ENCODE measurements at places on chromosomes 5 and 9.

GRCh38 chr9:16345902-16346301 is 524.6 kb downstream of the BNC2 start:
- no peak for DNase-seq

- no peak for DNase-seq
Measured at GRCh38 chr9:92711844-92712243, 41.9 kb upstream of the IPPK start.

- no peak for DNase-seq
Measured at GRCh38 chr5:35618781-35619180, 1.1 kb downstream of the SPEF2 start.

GRCh38 chr5:158139161-158139560 is 280.2 kb upstream of the CLINT1 start:
- DNase-seq: no peak

DNA sequence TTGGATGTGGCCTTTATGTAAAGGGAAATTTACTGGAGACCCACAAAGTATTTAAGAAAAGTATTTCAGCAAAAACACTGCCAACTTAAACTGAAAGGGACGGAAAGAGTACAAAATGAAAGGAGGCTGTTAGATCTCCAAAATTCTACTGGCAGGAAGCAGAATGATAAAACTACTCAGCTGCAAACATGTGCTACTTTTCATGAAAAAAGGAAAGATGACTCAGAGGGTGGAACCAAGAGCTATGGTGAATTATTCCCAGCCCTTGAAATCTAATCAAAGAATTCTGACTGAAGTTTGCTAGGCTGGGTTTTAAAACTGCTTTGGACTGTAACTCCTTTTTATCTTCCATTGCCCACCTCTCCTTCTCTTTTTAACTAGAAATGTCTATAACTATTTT is 58.6 kb upstream of the ZBED3 start:
- no peak for DNase-seq

DNA sequence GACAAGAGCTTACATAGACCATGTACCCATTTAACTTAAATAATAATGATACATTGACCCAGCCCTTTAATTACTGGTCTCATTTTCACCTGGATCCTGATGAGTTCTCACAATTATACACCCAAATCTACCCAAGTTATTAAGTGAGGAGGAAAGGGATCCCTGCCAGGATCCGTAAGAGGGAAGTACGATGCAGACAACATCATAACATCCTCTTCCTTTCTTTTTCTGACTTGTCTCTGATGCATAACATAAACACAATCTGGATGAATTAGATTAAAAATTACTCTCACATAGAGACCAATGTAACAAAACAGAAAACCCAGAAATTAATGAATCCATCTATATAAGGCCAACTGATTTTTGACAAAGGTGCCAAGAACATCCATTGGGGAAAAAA is 17.0 kb downstream of the MARCHF3 start:
- no peak for DNase-seq

DNA sequence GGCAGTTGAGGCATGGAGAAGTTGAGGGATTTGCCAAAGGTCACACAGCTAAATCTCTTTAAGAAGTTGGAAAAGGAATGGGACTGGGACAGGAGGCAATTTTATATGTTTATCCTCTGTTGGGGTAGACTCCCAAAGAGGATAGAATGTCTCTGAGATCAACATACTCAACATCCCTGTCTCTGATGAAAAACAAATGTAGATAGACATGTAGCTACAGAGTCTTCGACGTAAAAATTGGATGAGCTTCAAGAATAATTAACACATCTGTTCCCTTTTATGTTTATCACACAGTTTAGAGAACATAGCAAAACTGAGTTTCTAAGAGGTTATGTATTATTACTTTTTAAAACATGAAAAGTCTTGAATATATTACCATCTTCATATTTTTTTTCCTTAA is 204.6 kb upstream of the CD180 start:
- no peak for DNase-seq

DNA sequence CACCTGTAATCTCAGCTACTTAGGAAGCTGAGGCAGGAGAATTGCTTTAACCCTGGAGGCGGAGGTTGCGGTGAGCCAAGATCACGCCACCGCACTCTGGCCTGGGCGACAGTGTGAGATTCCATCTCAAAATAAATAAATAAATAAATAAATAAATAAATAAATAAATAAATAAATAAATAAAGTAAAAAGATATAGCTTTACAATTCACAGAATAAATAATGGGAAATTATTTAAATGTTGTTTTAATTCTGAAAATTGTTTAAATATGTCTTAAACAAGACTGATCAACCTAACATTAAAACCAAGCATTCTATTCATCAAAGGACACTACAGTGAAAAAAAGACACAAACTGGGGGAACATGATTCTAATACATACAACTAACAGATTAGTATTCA is 357.1 kb downstream of the CTNND2 start:
- DNase-seq: no peak

DNA sequence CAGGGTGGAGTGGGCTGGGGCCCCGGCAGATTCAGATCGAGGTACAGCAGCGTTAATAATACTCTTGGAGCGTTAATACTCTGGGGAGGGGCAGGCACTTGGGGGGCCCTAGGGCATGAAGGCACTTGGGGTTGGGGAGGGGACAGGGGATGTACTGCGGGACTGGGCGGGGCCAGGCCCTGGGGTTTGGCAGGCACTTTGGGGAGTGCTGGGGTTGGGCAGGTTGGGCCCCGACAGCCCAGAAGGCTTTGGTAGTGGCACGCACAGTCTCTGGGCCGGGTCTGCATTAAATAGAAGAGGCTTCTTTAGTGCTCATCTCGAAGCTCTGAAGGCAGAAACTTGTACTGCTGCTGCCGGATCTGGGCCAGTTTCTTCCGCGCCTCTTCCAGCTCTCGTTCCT is 7.8 kb upstream of the TPM2 start:
- no peak for DNase-seq

DNA sequence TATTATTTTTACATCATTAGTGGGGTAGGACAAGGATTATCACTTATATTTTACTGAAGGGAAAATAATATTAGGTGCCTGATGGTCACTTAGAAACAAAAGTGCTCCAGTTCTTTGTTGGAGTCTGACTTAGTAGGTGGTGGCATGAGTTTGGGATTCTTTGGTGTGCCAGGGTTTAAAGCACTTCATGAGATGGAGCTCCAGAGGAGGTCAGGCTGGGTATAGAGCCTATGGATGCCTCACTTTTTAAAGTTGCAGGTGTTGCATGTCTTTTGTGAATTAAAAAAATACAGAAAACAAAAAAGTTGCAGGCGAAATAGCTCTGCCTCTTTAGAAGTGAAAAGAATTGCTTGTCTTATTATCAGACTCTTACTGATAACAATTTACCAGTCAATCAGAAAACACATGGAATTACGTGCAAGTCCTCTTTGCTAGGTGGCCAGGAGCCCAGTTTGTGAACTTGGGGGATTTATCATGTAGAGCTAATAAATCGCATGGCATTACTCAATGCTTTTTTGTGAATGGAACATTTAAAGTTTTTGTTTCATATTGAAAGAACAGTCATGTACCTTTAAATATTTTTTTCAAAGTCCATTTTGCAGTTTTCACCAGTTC is 1.6 kb downstream of the ITK start:
- DNase-seq: no peak

GRCh38 chr9:130934702-130935647 is 4.1 kb downstream of the FIBCD1 start:
- no peak for DNase-seq

DNA sequence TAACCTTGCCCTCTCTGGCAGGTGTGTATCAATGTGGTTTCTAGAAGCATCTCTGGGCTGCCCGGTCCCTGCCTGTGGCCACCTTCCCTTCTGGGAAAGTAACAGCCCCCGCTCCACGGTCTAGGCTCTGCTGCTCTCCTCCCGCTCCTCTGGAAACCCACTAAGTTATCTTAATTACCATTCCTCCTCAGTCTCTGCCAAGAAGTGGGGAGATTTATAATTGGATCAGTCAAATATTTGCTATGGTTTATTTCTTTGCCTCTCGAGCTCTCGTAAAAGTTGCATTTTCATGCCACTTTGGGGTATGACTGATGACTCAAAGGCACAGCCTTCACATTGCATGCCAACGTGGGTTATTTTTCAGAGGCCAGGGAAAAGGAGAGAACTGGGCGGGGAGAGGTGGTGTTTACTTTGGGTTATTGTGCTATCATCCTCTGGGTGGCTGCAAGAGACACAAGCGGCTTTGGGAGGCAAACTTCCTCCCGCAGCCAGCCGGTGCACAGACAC is 205.3 kb upstream of the WWC1 start:
- DNase-seq: no peak

DNA sequence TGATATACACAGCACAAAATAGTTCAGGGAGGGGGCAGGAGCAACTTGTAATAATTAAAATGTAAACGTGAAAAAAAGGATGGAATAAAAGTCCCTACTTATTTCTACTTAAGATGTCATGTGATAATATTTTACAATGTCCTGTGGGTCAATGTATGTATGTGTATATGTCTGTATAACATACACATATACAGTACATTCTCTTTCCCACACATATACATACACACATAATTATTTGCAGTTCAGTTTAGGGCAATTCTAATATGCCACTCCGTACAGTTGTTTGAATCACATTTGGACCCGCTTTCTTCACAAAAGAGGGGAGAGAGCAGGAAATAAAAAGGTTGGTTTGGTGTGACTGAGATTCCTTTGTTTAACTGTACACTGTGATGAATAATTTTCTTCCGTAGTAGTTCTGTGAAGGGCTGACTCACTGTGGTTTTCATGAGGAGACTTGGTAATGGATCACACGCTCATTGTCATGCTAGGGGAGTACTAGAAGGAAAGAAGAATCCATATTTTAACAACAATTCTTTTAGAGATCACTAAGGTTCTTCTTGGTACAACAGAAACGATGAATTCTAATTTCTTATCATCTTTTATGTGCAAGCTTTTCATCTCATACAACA is 26.2 kb upstream of the ACOT12 start:
- no peak for DNase-seq

DNA sequence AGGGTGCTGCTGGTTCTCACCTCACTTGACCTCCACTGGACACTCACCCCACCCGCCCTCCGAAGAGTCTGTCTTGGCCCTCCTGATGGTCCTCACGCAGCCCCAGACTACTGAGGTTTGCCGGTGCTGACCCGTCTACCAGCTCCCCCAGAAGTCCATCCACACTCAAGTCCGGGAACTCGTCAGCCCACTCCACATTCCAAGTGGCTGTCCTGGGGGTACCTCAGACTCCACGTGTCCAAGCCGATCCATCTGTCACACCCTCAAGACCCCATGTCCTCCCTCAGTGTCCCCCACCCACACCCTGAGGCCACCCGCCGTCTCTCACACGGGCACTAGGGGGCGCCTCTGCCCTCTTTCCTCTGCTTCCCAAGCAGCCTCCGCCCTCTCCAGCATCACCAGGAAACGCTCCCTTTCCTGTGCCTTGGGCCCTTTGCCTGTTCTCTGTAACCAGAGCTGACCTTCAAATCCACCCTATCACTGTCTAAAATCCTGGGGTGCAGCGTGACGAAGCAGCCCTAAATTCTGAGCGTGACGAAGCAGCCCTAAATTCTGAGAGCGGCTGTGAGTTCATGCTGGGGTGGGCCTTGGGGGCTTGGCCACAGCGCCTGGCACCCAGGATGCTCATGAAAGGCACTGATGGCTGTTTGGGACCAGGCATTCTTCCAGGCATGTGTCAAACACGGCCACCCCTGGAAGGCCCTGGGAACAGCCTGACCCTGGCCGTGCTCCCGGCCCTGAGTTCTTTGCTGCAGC is 95.7 kb downstream of the KCNT1 start:
- no peak for DNase-seq

GRCh38 chr9:26773056-26773455 is 119.5 kb downstream of the CAAP1 start:
- DNase-seq: no peak

DNA sequence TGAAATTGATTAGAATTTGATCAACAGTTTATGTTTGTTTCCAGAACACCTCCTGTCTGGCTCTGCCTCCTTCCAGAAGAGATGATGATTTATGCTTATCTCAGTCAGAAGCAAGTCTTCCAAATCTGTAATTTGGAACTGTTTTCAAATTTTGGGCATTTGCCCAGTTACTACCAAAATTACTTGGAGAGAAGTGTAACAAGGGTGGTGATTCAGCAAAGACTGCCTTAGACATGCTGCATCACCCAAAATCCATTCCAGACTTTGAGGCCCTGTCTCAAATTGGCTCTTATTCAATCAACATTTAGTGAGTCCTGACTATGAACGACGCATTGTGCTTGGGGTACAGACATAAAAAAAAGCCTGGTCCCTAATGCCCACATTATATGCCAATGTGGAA is 89.4 kb downstream of the SH3TC2 start:
- DNase-seq: no peak

DNA sequence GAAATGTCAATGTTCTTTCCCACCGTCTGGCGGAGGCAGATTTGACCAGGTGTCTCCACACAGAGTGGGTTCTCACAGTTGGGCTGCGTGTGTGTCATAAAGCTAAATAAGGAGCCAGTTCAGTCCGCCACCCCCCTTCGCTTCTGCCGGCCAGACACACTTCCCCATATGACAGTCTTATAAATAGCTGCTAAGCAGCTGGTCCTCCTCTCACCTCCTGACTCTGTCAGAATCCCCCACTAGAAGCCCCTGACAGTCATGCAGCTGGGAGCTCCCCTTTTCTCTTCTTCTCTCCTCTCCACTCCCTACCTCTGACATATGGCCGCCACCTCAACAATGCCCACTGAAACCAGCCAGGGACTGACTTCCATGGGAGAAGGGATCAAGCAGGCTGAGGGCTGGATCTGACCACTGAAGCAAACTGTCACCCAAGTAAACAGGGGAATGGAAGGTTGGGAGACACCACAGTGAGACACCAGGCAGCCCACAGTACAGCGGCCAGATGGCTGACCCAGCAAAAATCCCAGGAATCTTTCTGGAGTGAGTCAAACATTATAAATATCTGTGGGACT is 141.9 kb upstream of the EFNA5 start:
- no peak for DNase-seq

GRCh38 chr5:44312374-44312773 is 76.8 kb downstream of the FGF10 start:
- no peak for DNase-seq

GRCh38 chr5:52784737-52785136 is 3.0 kb upstream of the ITGA1 start:
- DNase-seq: no peak

- no peak for DNase-seq
Measured at GRCh38 chr5:80962630-80963520, 2.7 kb downstream of the RASGRF2 start.

DNA sequence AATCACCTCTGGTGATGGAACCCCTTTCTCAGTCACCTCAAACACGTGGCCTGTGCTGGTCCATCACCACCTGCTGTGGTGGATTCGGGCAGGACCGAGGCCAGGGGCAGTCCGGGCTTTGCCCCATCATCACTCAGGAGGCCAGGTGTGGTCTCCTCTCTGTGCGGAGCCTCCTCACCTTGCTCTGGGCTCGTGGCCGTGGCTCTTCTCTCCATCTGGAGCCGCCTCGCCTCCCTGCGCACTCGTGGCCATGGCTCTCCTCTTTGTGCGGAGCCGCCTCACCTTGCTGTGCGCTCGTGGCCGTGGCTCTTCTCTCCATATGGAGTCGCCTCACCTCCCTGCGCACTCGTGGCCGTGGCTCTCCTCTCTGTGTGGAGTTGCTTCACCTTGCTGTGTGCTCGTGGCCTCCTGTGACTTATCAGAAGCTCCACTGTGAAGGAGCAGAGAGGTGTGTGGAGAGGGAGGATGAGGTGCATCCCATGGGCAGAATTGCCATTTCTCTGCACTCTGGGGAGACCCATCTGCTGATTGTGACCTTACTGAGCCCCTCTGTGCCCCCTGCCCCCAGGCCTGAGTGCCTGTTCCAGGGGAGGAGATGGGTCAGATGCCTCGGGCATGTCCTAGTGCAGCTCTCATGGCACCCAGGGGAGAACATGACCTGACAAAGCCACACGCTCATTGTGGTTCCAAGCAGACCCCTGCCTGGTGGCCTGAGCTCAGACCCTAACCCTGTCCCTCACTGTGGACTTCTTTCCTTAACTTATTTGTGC is 276.6 kb upstream of the IRX2 start:
- no peak for DNase-seq

All from right forelimb (tissue), 1 donor.